ENCODE measurements at places on chromosomes 11 and 22. TPM values are rescaled to one million over a fixed set of nuclear protein-coding genes. Genes with fewer than 3 reads are reported as not detected.

PKP3 gene
- total RNA-seq = 1.6 TPM

OR8D4 gene
- 11.7 TPM for total RNA-seq

MMP8 gene
- total RNA-seq = 0.25 TPM

OSM gene
- total RNA-seq = not detected

FBXO3 gene
- 27.2 TPM for total RNA-seq

SLC25A18 gene
- total RNA-seq = 11.9 TPM

CFL1 gene
- 570 TPM for total RNA-seq

CATSPERZ gene
- total RNA-seq = 484 TPM

TUG1 gene
- 134 TPM for total RNA-seq

FAT3 gene
- total RNA-seq = 6.2 TPM

All from testis (tissue), 5 donors.